ENCODE measurements at places on chromosomes 16 and 17.

GRCh38 chr17:78343187-78343542 is 16.7 kb downstream of the SOCS3 start:
- no peak for DNase-seq

DNA sequence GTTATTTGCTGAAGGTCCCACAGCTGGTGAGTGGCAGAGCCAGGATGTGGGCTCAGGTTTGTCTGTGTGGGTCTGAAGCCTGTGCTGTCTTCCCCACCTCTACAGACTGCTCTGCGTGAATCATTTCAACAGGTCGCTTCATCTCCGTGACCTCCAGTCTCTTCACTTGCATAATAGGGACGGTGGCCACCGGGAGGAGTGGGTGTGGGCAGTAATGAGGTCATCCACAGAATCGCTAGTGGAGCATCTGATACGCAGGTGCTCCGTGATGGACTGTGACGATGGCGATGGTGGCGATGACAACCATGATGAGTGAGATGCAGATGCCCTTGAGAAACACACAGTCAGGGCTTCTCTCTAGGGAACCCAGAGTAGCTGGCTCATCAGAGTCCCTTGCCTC is 120.2 kb downstream of the RAP1GAP2 start:
- no peak for DNase-seq

DNA sequence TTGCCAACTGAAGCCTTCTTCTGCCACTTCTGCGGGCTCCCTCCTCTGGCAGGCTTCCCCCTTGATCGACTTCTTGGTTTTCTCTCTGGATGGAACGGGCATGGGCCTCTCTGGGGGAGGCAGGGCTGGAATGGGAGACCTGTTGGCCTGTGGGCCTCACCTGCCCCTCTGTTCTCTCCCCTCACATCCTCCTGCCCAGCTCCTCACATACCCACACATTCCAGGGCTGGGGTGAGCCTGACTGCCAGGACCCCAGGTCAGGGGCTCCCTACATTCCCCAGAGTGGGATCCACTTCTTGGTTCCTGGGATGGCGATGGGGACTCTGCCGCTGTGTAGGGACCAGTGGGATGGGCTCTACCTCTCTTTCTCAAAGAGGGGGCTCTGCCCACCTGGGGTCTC is 6.5 kb upstream of the LASP1NB start:
- no peak for DNase-seq

GRCh38 chr17:27407916-27408864 is 48.1 kb upstream of the KSR1 start:
- no peak for DNase-seq

DNA sequence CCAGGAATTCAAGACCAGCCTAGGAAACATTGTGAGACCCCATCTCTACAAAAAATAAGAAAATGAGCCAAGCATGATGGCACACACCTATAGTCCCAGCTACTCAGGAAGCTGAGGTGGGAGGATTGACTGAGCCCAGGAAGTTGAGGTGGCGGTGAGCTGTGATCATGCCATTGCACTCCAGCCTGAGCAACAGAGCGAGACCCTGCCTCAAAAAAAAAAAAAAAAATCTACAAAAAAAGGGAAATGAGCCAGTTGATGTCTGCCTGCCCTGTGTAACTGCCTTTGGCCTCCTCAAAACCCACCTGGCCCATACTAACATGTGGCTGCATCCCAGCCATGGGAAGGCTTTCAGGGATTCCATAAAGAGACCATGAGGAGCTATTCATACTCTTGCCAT is 4.5 kb downstream of the RANBP10 start:
- peak; percentile 51 for DNase-seq

- peak; percentile 54 for DNase-seq
Measured at GRCh38 chr16:17476414-17477259, 5.9 kb upstream of the XYLT1 start.

DNA sequence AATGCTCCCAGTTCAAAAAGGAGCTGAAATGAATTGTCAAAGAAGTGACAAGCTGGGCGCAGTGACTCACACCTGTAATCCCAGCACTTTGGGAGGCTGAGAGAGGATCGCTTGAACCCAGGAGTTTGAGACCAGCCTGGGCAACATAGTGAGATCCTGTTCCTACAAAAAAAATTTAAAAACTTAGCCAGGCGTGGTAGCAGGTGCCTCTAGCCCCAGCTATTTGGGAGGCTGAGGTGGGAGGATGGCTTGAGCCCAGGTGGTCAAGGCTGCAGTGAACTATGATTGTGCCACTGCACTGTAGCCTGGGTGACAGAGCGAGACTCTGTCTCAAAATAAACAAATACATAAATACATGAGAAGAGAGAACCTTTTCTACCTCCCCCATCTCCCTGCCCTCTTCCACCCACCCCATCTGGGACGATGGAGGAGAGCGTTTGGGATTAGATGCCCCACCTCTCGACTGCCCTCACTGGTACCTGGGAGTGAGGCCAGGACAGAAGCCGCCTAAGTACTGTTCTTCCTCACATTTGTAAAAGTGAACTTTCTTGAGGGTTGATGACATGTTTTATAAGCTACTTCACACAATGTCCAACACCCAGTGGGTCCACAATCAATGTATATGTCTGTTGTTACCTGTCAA is 2.4 kb downstream of the IL4R start:
- no peak for DNase-seq

DNA sequence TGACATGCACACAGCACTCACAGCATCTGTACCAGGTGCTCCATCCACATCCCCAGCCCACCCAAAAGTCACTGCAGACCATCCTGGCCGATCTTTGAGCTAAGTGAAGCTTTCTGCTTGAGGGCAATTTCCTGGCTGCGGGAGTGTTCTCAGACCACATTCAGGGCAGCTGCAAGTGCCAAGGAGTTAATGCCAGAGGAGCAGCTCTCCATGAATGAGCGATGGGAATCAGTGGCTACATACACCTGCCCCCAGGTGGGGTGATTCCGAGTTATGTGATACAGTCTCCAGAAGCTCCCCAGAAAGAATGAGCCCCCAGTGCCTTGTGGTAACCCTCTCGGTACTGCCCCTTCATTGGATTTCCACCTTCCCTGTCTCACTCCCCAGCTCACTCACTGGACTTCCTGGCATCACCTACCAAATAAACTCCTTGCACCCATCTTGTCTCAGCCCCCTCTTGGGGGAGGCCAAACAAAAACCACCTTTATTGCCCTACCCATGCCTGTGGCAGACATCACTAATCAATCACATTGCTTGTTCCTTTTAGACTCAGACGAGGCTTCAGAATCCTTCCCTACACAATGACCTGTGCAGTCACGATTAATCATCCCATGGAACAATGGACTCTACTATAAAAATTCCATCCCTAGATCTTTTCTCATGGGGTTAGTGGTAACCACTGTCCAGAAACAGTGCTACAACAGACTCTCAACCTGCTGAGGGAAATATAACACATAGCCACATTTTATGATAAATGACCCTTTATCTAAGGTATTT is 121.1 kb downstream of the IRX5 start:
- no peak for DNase-seq

GRCh38 chr17:8894673-8895578 is 27.5 kb upstream of the PIK3R6 start:
- DNase-seq, result peak; percentile 67

DNA sequence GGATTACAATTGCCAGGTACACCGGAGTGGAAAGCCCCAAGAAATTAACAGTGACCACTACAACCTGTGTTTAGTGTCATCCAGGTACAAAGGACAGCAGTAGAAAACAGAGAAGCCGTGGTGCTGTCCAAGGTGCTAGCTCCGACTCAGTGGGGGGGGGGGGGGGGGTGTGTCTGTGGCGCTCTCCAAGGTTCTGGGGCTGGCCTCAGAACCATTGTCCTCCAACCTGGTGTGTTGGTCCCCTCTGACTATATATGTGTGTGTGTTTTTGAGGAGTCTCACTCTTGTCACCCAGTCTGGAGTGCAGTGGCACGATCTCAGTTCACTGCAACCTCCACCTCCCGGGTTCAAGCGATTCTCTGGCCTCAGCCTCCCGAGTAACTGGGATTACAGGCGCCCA is 5.8 kb upstream of the ZNF23 start:
- peak; percentile 42 for DNase-seq

DNA sequence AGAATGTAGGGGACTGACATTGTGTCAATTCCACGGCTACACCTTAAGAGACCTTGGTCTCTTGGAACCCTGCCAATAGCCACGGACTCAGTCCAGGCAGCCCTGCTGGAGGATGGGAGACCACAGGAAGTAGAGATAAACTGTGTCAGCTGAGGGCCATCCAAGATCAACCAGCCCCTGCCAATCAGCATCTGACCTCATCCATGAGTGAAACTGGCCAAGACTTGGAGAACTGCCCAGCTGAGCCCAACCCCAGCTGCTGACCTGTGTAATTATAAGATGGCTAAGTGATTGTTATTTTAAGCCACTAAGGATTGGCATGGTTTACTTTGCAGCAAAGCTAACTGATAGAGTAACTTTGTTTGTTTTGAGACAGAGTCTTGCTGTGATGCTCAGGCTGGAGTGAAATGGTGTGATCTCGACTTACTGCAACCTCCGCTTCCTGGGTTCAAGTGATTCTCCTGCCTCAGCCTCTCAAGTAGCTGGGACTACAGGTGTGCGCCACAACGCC is 13.3 kb upstream of the YWHAE start:
- no peak for DNase-seq

GRCh38 chr16:81004646-81005353 is 1.9 kb downstream of the CMC2 start:
- peak; percentile 78 for DNase-seq

DNA sequence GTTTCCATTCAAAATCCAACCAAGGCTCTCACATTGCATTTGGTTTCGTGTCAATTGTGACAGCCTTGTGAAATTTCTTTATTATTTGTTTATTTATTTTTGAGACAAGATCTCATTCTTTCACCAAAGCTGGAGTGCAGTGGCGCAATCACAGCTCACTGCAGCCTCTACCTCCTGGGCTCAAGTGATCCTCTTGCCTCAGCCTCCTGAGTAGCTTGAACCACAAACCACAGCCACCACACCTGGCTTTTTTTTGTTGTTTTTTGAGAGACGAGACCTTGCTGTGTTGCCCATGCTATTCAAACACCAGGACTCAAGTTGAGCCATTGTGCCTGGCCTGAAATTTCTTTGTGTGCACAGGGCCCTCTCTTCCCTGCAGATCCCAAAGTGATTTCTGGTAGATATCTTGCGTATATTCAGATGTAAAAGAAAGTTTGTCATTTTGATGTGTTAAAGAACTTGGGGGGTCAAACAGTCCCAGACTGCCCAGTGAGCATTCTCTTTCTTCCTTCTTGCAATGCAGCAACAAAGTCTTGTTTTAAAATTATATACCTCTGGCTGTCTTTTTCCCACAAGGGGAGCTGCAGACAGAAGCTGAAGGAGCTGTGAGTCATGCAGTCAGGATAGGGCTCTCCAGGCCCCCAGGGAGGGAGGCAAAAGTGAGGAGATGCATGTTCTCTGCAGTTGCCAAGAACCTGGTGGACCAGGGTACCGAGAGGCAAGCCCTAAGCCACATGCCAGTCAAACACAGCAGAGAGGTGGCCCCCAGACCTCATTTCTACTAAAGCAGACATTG is 15.5 kb upstream of the USP22 start:
- DNase-seq, result no peak

DNA sequence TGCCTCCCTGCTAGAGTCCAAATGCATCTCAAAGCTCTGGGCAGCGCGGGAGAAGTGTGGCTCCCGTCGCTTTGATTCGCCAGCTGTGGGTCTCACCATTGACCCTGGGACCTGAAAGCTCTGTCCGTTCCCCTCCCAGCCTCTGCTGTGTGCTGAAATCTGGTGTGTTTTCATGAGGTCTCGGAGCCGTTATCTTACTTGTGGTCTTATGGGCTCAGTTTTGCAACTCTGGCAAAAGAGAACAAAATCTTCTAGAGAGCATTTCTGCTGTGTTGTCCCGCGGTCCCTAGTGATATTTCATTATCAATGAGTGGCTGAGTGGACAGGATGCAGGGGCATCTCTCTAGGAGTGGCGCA is 13.3 kb downstream of the CRISPLD2 start:
- DNase-seq, result no peak

- DNase-seq, result peak; percentile 80
Measured at GRCh38 chr17:57243171-57243622, 13.1 kb upstream of the MSI2 start.

- DNase-seq, result no peak
Measured at GRCh38 chr17:66950886-66951604, 13.5 kb upstream of the CACNG4 start.

- DNase-seq, result no peak
Measured at GRCh38 chr17:55322453-55322985, 57.8 kb downstream of the HLF start.

- DNase-seq, result no peak
Measured at GRCh38 chr16:87201790-87202189, 115.4 kb downstream of the C16orf95 start.

DNA sequence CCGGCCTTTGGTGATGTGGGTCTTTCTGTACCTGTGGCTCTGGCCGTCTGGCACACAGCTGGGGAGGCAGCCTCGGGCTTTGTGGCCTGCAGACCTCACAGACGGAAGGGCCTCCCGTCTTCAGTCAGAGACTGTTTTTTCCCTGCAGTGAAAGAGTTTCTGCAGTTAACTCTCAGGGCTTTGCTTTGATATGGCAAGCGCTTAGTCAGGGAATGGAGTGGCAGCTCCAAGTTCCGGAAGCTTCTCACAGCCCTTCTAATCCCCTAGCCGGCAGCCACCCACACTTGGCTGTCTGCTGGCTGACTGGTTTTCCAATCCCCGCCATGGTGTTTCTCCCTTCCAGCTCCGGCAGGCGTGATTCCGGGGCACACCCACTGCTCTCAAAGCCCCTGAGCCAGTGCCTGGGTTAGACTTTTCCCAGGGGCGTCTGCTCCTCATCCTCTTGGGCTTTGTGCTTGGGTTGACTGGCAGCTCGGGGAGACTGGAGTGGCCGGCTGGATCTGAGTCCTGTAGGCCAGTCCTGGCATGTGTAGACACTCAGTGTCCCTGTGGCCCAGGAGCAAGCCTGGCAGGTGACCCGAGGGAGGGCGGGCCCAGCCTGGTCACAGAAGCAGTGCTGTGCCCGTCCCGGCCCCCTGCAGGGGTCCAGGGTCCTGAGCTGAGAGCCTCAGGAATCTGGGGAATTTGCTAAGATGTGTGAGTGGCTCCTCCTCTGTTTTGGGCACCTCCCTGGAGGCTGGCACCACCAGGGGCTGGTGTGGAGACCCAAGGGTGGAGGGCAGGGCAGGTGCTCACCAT is 29.9 kb downstream of the BAIAP2 start:
- DNase-seq, result no peak

- DNase-seq, result peak; percentile 13
Measured at GRCh38 chr17:56978441-56979090, 635 bp downstream of the SCPEP1 start.

DNA sequence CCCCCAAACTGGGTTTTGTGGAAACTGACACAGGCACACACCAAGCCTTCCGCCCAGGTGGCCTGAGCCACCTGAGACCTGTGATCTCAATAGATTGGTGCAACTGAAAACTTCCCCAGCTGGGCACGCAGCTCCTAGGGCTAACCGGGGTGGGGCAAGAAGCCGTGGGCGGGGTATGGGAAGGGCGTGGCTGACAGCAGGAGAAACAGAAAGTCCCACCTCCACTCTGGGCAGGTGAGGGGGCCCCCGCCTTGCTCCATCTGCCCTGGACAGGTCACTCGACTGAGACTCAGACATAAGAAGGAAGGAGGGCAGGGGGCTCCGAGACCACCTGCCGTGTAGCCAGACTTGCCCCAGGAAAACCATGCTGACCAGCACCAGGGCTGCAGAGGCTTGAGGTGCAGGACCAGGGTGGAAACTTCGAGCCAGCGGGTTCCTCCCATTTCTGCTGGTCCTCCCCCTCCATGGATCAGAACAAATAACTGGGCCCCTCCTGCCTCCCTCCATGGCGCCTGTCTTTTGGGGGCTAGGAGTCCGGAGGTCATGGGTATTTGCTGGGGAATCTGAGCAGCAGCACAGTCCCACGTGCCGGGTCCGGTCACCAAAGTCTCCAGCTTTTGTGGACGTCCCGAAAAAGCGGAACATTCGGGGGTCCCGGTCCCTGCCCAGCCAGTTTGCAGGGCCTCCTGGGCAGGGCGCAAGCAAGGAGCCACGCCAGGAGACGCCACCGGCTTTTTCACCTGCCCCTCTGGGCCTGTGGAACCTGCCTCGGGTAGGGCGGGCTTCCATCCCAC is 1.3 kb downstream of the TIMP2 start:
- DNase-seq, result peak; percentile 67

Data from CD4-positive, alpha-beta T cell treated with Interleukin-12 subunit alpha and Interleukin-12 subunit beta, for 1 hour (primary cell).